ENCODE measurements at places on chromosomes 3 and 15. TPM values are rescaled to one million over a fixed set of nuclear protein-coding genes. Genes with fewer than 3 reads are reported as not detected.

Gene A4GNT
- not detected for total RNA-seq

Gene STRIT1
- not detected for total RNA-seq

Gene PLOD2
- 1.0 TPM for total RNA-seq

Gene CCDC33
- not detected for total RNA-seq

Measured in T-helper 1 cell treated with Interleukin-12 subunit alpha and Interleukin-12 subunit beta and Interleukin-4 antibody, amounts not matched to agents 30 ng/mL and 1 ng/mL, for 36 hours (primary cell).